ENCODE measurements at places on chromosomes 6 and 20. TPM values are rescaled to one million over a fixed set of nuclear protein-coding genes. Genes with fewer than 3 reads are reported as not detected.

DNA sequence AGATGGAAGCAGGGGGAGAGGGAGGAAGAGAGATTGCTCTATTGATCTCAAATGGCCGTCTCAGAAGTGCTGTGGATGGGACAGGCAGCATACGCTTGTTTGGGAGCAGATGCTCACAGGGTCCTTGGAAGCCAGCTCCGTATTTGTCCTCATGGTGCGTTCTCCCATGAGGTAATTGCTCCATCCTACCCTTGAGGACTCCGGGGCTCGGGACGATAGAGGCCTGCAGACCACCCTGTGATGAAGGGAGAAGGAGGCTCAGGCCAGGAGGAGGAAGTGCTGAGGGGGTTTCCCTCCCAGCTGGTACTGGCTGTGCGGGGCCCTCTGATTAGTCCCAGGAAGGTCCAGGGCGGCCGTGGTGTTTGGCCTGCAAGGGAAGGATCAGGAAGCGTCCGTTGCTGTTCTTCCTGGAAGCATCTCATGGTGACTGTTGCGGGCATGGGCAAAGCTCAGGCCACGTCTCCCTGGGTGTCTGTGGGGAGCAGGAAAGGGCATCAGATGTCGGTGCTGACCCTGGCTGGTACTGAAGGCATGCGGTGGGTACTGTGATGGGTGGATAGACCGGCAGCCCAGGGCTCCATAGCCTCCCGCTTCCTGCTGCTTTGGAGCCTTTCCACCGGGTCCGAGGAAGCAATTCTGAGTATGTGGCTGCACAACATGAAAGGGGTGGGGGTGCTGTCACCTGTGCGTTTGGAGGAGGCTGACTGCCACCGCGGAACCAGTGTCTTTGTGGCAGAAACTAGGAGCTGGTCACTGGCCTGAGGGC is 158.3 kb downstream of the SYCP2 start:
- DNase-seq, result no peak

DNA sequence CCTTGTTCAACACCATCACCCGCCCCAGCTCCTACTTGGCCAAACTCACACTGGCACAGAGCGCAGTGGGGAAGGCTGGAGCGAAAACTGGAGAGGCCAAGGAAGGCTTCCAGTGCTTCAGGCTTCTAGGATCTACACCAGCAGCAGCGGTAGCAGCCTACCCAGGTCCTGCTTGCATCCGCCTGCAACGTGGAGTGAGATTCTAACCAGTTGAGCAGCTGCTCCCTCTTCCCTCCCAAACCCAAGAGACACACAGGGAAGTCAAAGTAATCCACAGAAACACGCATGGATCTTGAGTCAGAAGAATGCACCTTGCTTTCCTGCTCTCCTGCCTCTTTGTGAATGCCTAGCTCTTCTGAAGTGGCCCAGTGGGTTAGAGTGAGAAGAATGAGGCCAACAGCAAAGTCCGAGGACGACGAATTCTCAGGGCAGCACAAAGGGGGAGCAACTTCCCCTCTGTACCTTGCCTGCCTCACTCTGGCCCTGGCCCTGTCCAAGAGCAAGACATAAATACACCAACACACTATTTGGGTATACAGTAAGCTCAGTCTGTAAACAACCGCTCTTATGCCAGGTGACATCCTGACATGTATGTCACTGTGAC is 95.9 kb upstream of the FOXQ1 start:
- no peak for DNase-seq

DNA sequence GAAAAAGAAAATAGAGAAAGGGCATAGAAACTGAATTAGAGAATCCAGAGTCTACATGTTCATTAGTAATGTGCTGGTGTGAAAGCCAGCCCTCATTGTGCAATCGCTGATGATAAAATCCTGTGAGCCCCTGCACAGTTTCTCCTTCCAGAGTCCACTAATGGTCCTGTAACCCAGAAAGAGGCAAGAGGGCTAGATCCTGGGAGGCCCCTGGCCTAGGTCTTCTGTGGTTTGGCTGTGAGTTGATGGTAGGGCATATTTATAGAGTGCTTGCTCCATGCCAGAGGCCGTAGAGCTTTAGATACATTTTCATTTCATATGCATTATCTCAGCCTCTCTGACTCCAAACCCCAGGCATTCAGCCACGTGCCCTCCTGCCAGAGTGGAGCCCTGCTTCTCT is 94.9 kb upstream of the MTHFD1L start:
- DNase-seq, result no peak

GRCh38 chr6:160531826-160532225 is 132.2 kb downstream of the LPA start:
- DNase-seq, result no peak

Gene C6orf52
- 1.6 TPM for total RNA-seq

DNA sequence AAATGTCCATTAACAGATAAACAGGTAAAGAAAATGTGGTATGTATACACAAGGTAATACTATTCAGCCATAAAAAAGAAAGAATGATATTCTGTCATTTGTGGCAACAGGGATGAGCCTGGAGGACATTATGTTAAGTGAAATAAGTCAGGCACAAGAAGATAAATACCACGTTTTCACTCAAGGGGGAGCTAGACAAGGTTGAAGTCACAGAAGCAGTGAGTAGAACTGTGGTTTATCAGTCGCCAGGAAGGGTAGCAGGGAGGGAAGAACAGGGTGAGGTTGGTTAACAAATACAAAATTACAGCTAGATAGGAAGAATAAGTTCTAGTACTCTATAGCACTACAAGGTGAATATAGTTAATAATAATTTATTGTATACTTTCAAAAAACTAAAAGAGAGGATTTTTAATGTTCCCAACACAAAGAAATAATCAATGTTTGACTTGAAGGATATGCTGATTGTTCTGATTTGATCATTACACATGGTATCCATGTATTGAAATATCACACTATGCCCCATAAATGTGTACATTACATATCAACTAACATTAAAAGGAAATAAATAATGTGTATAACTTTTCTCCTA is 21.1 kb downstream of the RTN4IP1 start:
- DNase-seq, result no peak

Gene GGTLC1
- not detected for total RNA-seq

DNA sequence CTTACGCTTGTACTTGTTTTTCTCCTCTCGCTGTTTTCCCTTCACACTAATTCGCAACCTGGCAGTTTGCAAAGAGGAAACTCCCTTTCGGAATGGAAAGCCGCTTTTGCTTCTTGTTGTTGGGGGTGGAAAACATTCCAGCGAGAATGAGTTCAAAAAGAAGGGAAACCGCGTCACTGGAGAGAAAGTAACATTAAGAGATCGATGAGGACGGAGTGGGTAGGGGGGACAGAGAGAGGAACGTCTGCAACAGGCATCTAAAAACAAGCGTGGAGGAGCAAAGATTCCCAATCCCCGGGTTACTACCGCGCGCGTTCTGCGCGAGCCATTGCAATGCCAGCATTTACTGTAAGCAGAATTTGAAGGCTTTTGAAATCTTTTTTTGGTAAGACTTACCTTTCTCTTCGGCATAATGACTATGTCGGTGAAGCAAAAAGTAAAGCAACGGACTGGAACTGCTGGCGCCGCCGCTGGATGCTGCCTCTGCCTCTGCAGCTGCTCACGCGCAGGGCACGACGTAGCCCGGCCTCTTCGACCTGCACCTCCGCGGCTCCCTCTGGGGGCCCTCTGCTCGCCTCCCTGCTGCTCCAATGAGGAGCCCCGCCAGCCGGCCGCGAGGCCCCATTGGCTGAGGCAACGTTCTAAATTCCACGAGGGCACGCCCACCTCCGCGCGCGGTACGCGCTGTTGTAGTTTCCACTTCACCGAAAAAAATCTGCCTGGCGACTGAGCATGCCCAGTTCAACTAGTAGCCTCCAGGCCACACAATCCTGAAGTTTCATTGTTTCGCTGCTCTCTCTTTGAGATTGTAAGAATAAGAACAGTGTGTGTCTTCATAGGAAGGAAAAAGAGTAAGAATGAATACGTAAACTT is at the start of gene HMGN3:
Gene HMGN3 (minus strand): TSS at position 533 of the 873 bp plus-strand sequence.
- peak; percentile 94 for DNase-seq

- no peak for DNase-seq
Measured at GRCh38 chr20:36883977-36884535, 8.1 kb downstream of the TLDC2 start.
